ENCODE measurements at places on chromosomes 1 and 21. TPM values are rescaled to one million over a fixed set of nuclear protein-coding genes. Genes with fewer than 3 reads are reported as not detected.

ELAPOR1 gene
- total RNA-seq: 7.1 TPM

IFI44L gene
- 55.5 TPM for total RNA-seq

RGS18 gene
- total RNA-seq: not detected

ERG gene
- 0.07 TPM for total RNA-seq

SLC45A1 gene
- 0.49 TPM for total RNA-seq

DNA sequence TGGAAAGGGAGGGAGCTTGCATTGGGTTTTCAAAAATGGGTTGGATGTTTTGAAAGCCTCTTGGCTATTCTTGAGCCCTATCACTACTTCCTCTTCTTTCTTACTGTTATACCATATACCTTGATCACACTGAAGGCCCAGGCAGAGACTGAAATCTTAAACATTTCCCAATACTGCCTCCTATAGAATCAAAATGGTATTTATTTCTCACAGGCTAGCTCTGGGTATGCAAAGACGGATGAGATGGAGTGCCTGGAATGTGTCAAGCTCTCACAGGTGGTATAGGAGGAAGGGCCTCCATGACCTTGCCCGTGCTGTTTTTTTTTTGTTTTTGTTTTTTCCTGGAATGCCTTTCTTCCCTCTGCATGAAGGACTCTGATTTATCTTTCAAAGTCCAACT lies 268.4 kb upstream of the USP24 start:
- no peak overlapping the region for H3K4me3 ChIP-seq
- H3K4me1 ChIP-seq: no peaks in the 10 kb centered on the region
- H3K36me3 ChIP-seq: no peaks in the 10 kb centered on the region

- peaks cover 25% of the 10 kb centered on the region for H3K27me3 ChIP-seq
- no peak overlapping the region for H3K27ac ChIP-seq
- H3K4me3 ChIP-seq: no peak overlapping the region
Observed at GRCh38 chr1:17212009-17212408, 7.1 kb downstream of the PADI1 start.

DNA sequence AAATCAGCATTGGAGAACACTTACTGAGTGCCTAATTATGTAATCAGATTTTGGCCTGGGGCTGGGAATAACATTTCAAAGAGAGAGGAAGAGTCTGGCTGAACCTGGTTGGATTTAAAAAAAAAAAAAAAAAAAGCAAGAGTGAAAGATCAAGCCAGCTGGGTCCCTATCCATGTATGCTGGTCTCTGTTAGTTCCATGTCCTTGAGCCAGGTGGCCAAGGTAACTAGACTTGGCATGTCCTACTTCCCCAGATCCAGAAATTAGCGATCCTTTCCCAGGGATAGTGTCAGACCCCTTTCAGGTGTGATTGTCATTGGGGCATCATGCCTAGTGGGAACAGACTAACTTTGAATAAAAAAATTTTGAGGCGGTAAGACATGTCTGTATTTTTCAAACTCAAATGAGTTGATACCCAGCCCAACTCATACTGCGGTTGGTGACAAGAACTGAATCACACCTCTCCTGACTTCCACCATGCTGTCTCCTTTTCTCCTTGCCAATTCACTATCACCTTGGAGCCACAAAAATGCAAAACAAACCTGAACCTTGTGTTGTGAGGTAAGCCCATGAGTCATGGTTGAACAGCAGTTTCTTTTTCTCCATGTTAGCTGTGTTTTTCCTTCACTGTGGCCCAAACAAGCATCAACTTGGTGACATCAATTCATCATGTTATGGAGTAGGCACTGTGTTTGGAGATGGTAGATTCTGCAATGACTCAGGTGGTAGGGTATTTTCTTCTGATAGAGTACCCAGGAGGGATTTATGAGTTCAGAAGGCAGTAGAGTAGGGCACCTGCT lies 24.5 kb upstream of the PPP2R5A start:
- peak overlapping the region; percentile 64 for H3K27ac ChIP-seq
- H3K4me3 ChIP-seq: no peak overlapping the region
- DNase-seq: peak; percentile 29
- peaks cover 39% of the 10 kb centered on the region for H3K4me1 ChIP-seq

DNA sequence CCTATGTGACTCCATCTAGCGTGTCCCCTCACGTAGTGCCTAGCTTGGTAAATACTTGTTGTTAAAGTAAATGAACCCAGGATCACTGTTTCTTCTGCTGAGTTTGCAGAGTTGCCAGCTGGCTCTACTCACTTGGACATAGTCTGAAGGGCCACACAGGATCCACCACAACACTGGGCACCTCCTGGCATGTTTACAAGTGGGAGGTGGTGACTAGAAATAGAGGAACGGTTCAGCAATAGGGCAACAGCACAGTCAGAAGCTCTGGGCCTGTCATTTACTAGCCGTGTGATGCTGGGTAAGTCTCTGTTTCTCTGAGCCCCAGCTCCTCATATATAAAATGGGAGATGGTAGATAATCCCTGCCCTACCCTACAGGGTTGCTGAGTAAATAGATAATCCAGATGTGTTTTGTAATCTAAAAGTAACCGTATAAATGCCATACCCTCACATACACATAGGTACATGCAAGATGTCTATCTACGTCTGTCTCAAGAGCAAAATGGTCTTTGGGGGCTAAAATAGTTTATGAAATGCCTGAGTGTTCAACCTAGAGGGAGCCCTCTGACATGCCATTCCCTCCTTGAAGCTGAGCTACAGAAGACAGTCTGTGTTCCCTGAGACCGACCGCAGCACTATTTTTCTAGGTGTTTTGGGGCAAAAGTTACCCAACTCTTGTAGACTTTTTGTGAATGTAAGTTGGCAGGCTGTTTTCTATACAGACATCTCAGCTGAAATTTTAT lies 20.5 kb downstream of the RNF220 start:
- H3K4me3 ChIP-seq: no peak overlapping the region
- peaks cover 5% of the 10 kb centered on the region for H3K4me1 ChIP-seq
- DNase-seq: no peak
- no peak overlapping the region for H3K27ac ChIP-seq
- H3K27me3 ChIP-seq: peaks cover 39% of the 10 kb centered on the region

GRCh38 chr1:54580856-54581550 lies 33.0 kb downstream of the ACOT11 start:
- DNase-seq: no peak
- H3K4me1 ChIP-seq: no peaks in the 10 kb centered on the region
- H3K36me3 ChIP-seq: no peaks in the 10 kb centered on the region
- no peak overlapping the region for H3K27ac ChIP-seq
- H3K27me3 ChIP-seq: no peaks in the 10 kb centered on the region

- H3K4me3 ChIP-seq: no peak overlapping the region
- DNase-seq: no peak
- no peak overlapping the region for H3K27ac ChIP-seq
- no peaks in the 10 kb centered on the region for H3K27me3 ChIP-seq
Observed at GRCh38 chr1:16972189-16972895, 8.1 kb downstream of the MFAP2 start.

DNA sequence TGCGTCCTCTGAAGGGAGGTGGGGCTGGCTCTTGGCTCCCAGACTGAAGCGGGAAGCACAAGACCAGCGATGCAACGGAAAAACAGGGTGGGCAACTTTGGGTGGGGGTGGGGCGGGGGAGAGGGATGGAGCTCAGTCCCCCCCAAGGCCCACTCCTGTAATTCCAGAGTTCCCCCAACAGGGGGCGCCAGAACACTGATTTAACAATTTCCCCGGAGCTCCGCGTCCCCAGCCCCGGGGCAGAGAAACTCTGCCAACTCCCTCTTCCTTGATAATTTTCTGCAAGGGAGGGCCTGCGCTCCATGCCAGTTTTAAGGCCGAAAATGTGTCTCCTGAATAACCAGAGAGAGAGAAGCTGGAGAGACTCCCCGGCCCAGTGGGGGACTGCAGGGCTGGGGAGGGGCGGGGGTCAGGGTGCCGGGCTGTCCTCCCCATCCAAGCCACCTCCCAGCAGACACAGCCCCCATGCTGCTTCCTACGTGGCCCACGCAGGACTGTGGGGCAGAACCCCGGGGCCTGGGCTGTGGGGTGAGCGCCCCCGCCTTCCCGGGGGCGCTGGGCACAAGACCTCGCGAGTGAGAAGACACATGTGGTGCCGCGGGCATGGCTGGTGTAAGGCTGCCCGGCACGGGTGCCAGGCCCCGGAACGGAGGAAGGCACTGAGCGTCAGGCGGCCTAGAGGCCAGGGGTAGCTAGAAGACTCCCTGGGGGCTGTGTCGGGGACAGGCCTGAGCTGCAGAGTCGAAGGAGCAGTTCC lies 51.4 kb downstream of the KIF21B start:
- no peaks in the 10 kb centered on the region for H3K27me3 ChIP-seq
- no peaks in the 10 kb centered on the region for H3K4me1 ChIP-seq
- no peak overlapping the region for H3K27ac ChIP-seq
- peak; percentile 78 for DNase-seq
- H3K36me3 ChIP-seq: peaks cover 30% of the 10 kb centered on the region

GRCh38 chr1:97163591-97164275 lies 442.1 kb downstream of the PTBP2 start:
- no peaks in the 10 kb centered on the region for H3K27me3 ChIP-seq
- no peak overlapping the region for H3K4me3 ChIP-seq
- H3K36me3 ChIP-seq: peaks cover 15% of the 10 kb centered on the region
- DNase-seq: no peak

- peaks cover 28% of the 10 kb centered on the region for H3K27me3 ChIP-seq
- H3K36me3 ChIP-seq: no peaks in the 10 kb centered on the region
- peaks cover 12% of the 10 kb centered on the region for H3K4me1 ChIP-seq
- no peak overlapping the region for H3K27ac ChIP-seq
- peak overlapping the region; percentile 49 for H3K4me3 ChIP-seq
Observed at GRCh38 chr1:41362357-41362721, 1.1 kb downstream of the FOXO6 start.

GRCh38 chr1:145858901-145859490 lies at the start of gene PIAS3:
PIAS3 (minus strand) TSS chr1:145859081; CDS start chr1:145858990, 91 bp downstream.
- peak; percentile 93 for DNase-seq
- H3K4me3 ChIP-seq: peak within 1 kb of the TSS; percentile 90
- peaks cover 6% of the 10 kb centered on the region for H3K36me3 ChIP-seq

DNA sequence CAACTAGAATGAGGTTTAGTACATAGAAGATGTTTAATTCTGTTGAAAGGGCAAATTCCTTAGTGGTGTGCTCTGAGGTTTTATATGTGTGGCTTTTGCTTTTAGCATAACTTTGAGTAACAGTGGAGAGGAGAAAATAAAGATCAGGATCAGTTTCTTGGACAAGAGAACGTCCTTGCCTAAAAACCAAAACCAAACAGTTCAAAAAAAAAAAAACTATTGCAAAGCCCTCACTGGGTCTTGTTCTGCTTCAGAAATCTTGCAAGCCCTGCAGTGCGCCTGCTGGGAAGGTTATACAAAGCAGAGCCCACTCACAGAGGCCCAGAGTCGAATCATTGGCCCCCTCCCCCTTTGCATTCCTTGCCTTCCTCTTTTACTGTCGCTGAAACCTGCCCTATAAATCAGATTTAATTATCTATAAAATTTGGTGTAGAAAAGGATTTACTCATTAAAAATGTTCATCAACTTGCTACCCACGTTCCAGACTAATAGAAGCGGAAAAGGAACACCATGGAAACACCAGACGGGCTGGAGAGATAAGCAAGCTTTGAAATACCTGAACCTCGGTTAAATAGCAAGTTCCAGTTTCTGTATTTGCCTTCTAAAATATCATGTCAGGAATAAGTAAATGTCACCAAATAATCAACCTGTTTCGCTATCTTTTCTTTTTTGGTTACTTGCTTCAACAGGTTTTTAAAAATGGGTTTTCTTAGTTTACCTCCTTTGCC lies 201.6 kb upstream of the PTBP2 start:
- no peaks in the 10 kb centered on the region for H3K4me1 ChIP-seq
- H3K27me3 ChIP-seq: peaks cover 3% of the 10 kb centered on the region
- H3K36me3 ChIP-seq: no peaks in the 10 kb centered on the region
- no peak for DNase-seq

GRCh38 chr1:154883919-154884868 lies 14.1 kb upstream of the KCNN3 start:
- H3K4me3 ChIP-seq: no peak overlapping the region
- H3K27ac ChIP-seq: no peak overlapping the region
- no peaks in the 10 kb centered on the region for H3K27me3 ChIP-seq
- peaks cover 6% of the 10 kb centered on the region for H3K4me1 ChIP-seq
- no peaks in the 10 kb centered on the region for H3K36me3 ChIP-seq
- no peak for DNase-seq

DNA sequence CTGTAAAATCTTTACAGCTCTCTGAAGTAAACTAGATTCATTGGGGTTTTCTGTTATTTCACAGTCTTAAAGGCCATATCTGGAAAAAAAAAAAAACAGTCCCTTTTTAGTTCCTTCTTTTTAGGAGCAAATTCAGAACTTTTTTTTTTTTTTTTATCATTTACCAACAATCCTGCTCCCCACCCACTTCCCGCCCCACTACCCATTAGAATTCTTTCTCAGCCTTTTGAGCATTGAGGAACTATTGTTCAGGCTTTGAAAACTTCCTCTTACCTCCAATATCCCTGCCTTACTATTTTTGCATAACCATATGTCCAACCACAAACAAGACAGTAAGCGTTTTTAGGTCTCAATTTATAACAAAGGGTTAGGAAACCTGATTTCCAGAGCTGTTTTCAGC lies 330.1 kb downstream of the PLPP3 start:
- no peaks in the 10 kb centered on the region for H3K36me3 ChIP-seq
- no peaks in the 10 kb centered on the region for H3K4me1 ChIP-seq
- H3K4me3 ChIP-seq: no peak overlapping the region
- H3K27me3 ChIP-seq: no peaks in the 10 kb centered on the region
- H3K27ac ChIP-seq: no peak overlapping the region
- DNase-seq: no peak

DNA sequence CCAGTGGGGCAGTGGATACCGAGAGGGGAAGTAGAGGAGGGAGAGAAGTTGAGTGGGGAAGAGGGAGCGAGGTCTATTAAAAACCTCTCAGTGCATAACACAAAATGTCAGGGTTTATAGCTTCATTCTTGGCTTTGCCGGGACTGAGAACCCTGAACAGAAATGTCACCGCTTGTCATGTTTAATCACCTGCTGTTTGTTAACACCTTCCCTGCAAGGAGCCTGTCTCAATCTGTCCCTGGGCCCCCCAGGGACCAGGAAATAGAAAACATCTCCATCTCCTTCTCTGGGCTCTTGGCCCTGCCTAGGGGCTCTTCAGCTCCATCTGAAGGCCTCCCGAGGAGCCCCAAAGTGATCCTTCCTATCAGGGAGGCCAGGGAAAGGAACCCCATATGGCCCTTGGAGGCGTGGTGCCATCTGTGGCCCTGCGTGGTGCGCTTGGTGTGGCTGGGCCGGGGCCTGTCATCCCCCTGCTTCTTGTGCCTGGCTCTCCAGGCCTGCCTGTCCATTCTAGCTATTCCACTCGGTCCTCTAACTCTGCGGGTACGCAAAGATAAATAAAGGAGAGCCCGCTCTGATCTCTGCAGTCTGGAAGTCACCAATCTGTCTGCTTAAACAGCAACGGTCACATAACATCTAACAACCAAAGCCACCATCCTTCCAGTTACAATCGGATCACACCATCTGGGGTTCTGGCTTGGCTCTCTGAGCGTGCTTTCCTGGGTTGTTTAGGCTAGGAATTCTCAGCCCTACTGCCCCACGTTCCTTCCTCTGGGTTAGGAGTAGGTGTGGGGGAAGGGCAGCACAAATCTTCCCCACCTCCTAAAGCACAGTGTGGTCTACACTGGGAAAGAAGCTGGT lies 113.8 kb downstream of the CASZ1 start:
- no peak overlapping the region for H3K27ac ChIP-seq
- H3K4me1 ChIP-seq: no peaks in the 10 kb centered on the region
- H3K36me3 ChIP-seq: no peaks in the 10 kb centered on the region
- DNase-seq: no peak
- H3K4me3 ChIP-seq: no peak overlapping the region
- no peaks in the 10 kb centered on the region for H3K27me3 ChIP-seq

GRCh38 chr1:186782791-186783190 lies 46.0 kb upstream of the PLA2G4A start:
- no peaks in the 10 kb centered on the region for H3K27me3 ChIP-seq
- no peak overlapping the region for H3K4me3 ChIP-seq
- no peak for DNase-seq
- H3K27ac ChIP-seq: no peak overlapping the region
- H3K4me1 ChIP-seq: no peaks in the 10 kb centered on the region

GRCh38 chr1:221897321-221897721 lies 155.4 kb upstream of the DUSP10 start:
- no peaks in the 10 kb centered on the region for H3K4me1 ChIP-seq
- H3K4me3 ChIP-seq: no peak overlapping the region
- H3K36me3 ChIP-seq: no peaks in the 10 kb centered on the region
- DNase-seq: no peak
- no peak overlapping the region for H3K27ac ChIP-seq
